Esophagus muscularis mucosa (tissue), 4 donors: ENCODE measurements at places on chromosomes 12 and 14. TPM values are rescaled to one million over a fixed set of nuclear protein-coding genes. Genes with fewer than 3 reads are reported as not detected.
A peak's percentile ranks its signal among the peaks of the same experiment; 100 is the strongest.

Gene SYT1
- total RNA-seq: 8.9 TPM

Gene KLRB1
- total RNA-seq: 0.52 TPM

Gene ZDHHC22
- not detected for total RNA-seq

Gene OR2AP1
- not detected for total RNA-seq

GRCh38 chr14:97137705-97138104 is 340.5 kb downstream of the VRK1 start:
- no peaks in the 10 kb centered on the region for H3K27me3 ChIP-seq
- no peaks in the 10 kb centered on the region for H3K36me3 ChIP-seq
- no peaks in the 10 kb centered on the region for H3K4me1 ChIP-seq
- no peak overlapping the region for H3K4me3 ChIP-seq
- no peak for DNase-seq
- no peak overlapping the region for H3K27ac ChIP-seq

DNA sequence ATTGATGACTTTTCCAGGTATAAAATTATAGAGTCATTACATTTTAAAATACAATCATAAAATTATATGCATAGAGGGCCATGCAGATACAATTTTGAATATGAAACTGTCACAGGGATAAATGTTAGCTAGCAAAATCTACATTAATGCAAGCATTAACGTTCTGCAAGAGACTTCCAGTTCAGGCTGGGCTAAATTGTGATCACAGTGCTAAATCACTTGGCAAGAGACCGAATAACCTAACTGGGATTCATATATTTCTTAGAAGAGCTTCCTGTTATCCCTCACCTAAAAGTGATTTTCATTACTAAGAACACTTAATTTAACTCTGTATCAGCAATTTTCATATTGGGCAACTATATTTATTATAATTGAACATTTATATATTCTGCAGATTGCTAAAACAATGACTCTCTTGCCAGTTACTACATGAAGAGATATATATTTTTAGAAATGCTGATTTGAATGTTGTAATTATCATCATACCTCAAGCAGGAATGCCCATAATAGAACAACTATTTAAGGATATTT is 83.2 kb downstream of the MGAT4C start:
- DNase-seq: no peak
- H3K27ac ChIP-seq: no peak overlapping the region
- no peaks in the 10 kb centered on the region for H3K27me3 ChIP-seq
- H3K36me3 ChIP-seq: no peaks in the 10 kb centered on the region
- H3K4me3 ChIP-seq: no peak overlapping the region
- H3K4me1 ChIP-seq: no peaks in the 10 kb centered on the region

GRCh38 chr12:64034901-64035576 is 187.1 kb downstream of the KICS2 start:
- H3K27me3 ChIP-seq: no peaks in the 10 kb centered on the region
- peaks cover 17% of the 10 kb centered on the region for H3K4me1 ChIP-seq
- H3K36me3 ChIP-seq: no peaks in the 10 kb centered on the region
- DNase-seq: no peak
- H3K27ac ChIP-seq: no peak overlapping the region

GRCh38 chr12:116138364-116138763 is 139.1 kb downstream of the MED13L start:
- no peaks in the 10 kb centered on the region for H3K27me3 ChIP-seq
- H3K36me3 ChIP-seq: no peaks in the 10 kb centered on the region
- H3K27ac ChIP-seq: no peak overlapping the region
- no peak for DNase-seq
- peaks cover 92% of the 10 kb centered on the region for H3K4me1 ChIP-seq

DNA sequence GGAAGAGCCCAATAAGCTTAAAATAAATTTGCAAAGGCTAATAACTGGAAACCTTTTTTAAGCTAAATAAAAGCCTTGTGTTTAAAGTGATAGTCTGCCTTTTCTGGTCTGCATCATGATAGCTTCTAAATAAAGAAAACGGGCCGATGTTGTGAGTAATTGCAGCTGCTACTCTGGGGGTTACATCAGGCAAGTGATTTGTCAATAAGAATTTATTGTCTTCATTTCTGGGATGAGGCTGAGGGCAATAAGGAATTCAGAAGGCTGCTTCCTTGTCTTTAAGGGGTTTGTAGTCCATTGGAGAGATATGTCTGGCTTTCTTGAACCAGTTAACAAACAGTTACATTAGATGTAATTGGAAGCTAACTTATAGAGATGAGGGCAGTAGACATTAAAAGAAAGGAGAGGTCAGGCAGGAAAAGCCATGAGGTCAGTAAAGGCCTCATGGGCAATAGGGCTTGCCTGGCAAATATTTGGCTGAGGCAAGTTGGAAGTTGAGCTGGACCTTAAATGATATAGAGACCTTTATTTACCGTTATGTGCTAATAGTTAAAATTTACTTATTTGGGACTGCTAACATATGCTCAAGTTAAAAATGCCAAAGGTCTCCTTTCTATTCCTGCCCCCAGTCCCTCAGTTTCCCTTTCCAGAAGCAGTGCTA is 85.0 kb downstream of the CRADD start:
- DNase-seq: no peak
- no peak overlapping the region for H3K27ac ChIP-seq
- no peak overlapping the region for H3K4me3 ChIP-seq

DNA sequence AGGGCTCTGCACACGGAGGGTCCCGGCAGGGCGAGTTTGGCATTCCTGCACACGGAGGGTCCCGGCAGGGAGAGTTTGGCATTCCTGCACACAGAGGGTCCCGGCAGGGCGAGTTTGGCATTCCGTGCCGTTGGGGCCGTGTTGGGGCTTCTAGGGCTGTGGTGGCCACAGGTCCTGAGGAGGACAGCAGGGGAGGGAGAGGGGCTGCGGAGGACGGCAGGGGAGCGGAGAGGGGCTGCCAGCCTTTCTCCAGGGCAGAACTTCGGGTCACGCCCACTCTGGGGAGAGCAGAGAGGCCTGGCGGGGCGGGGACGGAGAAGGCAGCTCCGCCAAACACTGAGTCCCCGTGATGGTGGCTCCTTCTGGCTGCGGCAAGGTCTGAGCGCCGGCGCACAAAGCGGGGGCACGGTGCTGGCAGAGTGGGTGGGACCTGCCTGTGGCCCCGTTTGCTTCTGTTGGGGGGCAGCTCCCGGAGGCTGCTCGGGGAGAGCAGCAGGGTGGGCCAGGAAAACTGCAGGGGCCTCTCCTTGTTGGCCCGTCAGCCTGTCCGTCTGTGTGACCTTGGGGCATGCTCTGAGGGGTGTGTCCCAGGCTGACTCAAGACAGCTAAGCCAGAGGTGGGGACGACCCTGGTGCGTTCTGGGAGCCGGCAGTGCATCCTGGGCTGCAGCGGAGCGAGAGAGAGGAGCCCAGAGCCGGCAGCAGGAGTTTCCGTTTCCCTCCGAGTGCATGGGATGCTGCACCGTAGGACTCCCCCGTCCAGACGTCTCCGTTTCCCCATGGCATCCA is 60.2 kb downstream of the LRCOL1 start:
- no peak overlapping the region for H3K27ac ChIP-seq
- H3K4me3 ChIP-seq: no peak overlapping the region
- H3K36me3 ChIP-seq: peaks cover 5% of the 10 kb centered on the region
- H3K27me3 ChIP-seq: no peaks in the 10 kb centered on the region
- no peak for DNase-seq

GRCh38 chr14:34060651-34060999 is 109.8 kb upstream of the EGLN3 start:
- peak overlapping the region; percentile 65 for H3K4me3 ChIP-seq
- H3K36me3 ChIP-seq: no peaks in the 10 kb centered on the region
- H3K27me3 ChIP-seq: no peaks in the 10 kb centered on the region
- H3K4me1 ChIP-seq: peaks cover 23% of the 10 kb centered on the region
- DNase-seq: peak; percentile 91

GRCh38 chr14:99928963-99929362 is 135.8 kb downstream of the EML1 start:
- no peaks in the 10 kb centered on the region for H3K27me3 ChIP-seq
- no peaks in the 10 kb centered on the region for H3K4me1 ChIP-seq
- no peak for DNase-seq
- no peak overlapping the region for H3K4me3 ChIP-seq

DNA sequence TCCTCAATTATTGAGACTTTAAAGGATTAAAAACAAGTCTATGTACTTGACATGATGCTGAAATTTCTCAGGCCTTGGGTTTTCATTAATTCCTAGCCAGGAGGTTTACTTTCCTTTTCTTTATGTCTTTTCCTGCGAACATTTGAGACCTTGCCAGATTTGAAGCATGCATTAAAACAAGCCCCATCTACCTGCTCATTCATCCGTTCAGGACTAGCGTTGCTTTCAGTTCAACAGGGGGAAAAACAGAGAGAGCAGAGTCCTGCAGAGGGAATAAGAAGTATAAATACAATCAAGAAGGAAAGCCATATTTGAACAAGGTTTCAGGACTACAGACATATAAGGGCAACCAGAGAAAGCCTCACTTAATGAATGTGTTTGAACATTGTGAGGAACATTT is 542.4 kb downstream of the DIO2 start:
- DNase-seq: no peak
- H3K4me3 ChIP-seq: no peak overlapping the region
- H3K27ac ChIP-seq: no peak overlapping the region
- H3K36me3 ChIP-seq: no peaks in the 10 kb centered on the region
- H3K4me1 ChIP-seq: no peaks in the 10 kb centered on the region

- H3K4me3 ChIP-seq: peak overlapping the region; percentile 22
- DNase-seq: no peak
- H3K36me3 ChIP-seq: no peaks in the 10 kb centered on the region
- H3K27me3 ChIP-seq: no peaks in the 10 kb centered on the region
These were observed 332.0 kb downstream of the CACNA1C start for GRCh38 chr12:2384533-2385351.

- H3K4me1 ChIP-seq: no peaks in the 10 kb centered on the region
- H3K27me3 ChIP-seq: no peaks in the 10 kb centered on the region
- DNase-seq: no peak
- peaks cover 5% of the 10 kb centered on the region for H3K36me3 ChIP-seq
- no peak overlapping the region for H3K4me3 ChIP-seq
- no peak overlapping the region for H3K27ac ChIP-seq
These were observed 128.7 kb downstream of the CPNE8 start for GRCh38 chr12:38776647-38777046.

DNA sequence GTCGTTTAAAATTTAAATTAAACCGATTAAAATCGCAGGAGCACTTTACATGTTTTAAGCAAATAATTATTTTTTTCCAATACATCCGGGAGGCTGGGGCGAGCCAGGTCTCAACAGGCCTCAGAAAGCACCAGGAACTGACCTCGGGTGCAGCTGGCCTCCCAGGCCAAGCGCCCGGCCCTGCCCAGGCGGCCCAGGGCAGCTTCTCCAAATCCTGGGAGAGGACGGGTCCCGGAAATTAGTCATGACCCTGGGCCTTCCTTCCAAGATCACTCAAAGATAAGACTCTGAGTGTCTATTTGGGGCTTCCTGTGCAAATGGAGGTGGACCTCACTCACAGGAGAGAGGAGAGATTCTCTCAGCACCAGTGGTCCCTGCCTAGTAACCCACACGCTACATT is 177.1 kb downstream of the BCL11B start:
- no peak overlapping the region for H3K4me3 ChIP-seq
- H3K36me3 ChIP-seq: no peaks in the 10 kb centered on the region
- H3K27ac ChIP-seq: no peak overlapping the region
- no peaks in the 10 kb centered on the region for H3K4me1 ChIP-seq
